Psoas muscle (tissue), 8 donors: ENCODE measurements at places on chromosomes 6 and 20. TPM values are rescaled to one million over a fixed set of nuclear protein-coding genes. Genes with fewer than 3 reads are reported as not detected.

GRCh38 chr6:116268589-116269293 lies 11.0 kb downstream of the TSPYL1 start:
- no peak for DNase-seq

DNA sequence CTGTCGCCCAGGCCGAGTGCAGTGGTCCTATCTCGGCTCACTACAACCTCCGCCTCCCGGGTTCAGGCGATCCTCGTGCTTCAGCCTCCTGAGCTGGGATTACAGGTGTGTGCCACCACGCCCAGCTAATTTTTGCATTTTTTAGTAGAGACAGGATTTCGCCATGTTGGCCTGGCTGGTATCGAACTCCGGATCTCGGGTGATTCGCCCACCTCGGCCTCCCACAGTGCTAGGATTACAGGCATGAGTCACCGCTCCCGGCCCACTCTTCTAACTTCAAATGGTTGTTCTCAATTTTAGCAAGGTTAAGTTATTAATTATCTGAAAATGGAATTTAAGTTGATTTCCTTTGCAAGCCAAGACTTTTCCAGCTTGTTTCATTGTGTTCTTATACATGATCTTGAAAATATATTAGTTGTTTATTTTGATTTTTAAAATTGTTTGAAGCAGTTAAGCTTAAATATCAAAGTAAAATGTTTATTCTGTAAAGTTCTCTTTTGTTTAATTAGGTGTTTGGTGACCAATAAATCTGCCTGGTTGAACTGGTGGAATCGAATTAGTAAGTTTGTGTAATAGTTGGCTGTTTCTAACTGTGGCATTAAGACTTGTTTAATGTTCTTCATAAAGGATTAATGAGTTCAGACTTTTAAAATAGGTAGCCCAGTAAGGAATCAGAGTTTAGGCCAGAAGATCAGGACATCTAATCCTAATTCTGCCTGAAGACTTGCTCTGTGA lies 2.3 kb downstream of the PM20D2 start:
- no peak for DNase-seq

- no peak for DNase-seq
Observed at GRCh38 chr20:7516621-7517111, 423.6 kb downstream of the HAO1 start.

- DNase-seq = peak; percentile 77
Observed at GRCh38 chr20:50464026-50464724, 46.0 kb upstream of the PTPN1 start.

GRCh38 chr6:70304616-70305015 lies 1.7 kb upstream of the COL9A1 start:
- DNase-seq = no peak

DNA sequence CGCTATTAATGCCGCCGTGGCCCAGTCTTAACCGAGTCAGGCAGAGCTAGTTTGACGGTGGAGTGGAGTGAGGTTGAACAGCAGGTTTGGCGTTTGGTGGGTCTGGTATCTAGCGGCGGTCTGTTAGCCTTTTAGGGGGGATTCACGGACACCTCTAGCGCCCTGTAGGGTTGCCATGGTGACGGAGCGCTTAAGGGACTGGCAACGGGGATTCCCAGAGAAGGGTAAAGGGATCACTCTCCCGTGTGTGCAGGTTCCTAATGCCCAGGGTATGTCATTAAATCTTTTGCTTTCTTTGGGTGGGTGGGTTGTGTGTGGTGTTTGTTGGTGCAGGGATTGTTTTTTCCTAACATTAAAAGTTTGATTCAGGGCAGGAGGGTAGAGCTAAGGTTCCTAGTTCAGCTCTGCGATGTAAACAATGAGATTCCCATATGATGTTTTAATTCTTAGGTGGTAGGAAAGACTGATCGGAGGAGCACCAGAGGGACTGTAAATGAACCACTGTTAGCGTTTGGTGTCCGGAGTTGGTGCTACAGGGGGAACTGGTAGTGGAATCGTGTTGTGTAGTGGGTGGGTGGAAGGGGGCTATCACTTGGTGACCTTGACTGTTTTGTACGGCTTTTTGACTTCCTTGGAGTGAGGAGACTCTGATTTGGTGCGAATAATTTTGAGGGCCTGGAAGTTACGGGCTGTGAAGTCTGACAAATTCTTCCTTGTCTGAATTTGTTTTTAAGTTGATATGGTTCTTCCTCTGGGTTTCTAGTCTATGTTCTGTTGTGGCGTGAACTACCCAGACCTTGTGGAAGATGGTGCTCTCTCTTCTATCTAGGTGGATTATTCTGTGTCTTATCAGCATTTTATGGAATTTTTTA lies 5.0 kb downstream of the BRD2 start:
- DNase-seq = peak; percentile 31

GRCh38 chr6:13172291-13172690 lies 156.0 kb downstream of the TBC1D7 start:
- no peak for DNase-seq

- no peak for DNase-seq
Observed at GRCh38 chr6:139133262-139134063, 1.4 kb upstream of the HECA start.

DNA sequence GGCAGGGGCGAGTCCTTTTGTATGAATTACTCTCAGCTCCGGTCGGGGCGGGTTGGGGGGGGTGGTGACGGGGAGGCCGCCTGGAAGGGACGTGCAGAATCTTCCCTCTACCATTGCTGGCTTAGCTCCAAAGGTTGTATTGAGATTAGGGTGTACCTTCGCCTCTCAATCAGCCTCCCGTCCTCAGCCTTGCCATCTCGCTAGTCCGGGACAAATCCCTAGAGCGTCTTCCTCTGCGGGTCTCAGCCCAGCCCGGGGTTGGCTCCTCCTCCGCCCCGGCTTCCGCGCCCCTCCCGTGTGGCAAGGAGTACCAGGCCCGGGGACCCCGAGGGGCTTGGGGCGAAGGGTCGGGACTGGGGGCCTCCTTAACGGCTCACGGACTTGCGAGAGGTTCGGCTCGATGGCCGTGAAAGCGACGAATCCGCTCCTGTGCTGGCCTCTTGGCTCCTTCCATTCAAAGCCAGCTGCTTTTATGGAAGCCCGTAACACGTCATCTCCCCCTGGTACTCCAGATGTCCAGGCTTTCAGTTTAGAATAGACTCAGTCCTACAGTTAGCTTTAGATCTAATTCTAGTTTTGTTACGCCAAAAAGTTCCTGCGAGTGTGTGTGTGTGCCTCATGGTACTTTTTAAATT lies 636 bp upstream of the EEF1A1 start:
- peak; percentile 80 for DNase-seq

DNA sequence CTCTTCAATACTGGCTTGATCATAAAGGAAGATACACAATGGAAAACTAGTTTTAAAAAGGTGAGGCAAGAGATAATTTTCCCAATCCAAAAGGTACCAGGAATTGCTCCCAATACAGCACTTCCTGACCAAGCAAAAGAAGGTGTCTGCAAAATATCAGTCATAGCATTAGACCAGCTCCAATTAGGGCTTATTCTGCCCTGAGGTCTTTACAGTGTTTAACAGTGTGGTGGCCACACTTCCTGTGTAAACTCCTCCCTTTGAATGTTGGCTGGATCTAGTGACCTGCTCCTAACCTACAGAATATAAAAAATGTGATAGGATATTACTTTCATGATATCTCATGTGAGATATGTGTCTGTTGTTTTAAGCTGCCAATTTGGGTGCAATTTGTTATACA lies 57.1 kb upstream of the BTN3A2 start:
- no peak for DNase-seq

DNA sequence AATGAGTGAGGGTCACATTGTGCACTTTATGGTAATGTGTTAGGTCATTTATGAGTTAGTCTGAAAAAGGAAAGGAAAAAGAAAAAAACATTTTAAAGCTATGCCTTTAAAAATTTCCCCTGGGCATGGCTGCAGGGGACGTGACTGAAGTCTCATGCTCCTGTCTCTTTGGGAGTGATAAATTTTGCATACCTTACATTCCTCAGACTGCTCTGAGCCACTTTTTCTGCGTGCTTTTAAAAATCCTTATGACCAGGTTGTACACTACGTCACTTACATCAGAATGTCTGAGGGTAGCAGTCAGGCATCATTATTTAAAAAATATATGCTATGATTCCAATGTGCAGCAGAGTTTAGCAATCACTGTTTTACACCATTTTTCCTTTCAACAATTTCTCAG lies 121.2 kb downstream of the RFPL4B start:
- no peak for DNase-seq

- DNase-seq = peak; percentile 76
Observed at GRCh38 chr6:33126101-33126714, 50.4 kb downstream of the HLA-DPB1 start.

DNA sequence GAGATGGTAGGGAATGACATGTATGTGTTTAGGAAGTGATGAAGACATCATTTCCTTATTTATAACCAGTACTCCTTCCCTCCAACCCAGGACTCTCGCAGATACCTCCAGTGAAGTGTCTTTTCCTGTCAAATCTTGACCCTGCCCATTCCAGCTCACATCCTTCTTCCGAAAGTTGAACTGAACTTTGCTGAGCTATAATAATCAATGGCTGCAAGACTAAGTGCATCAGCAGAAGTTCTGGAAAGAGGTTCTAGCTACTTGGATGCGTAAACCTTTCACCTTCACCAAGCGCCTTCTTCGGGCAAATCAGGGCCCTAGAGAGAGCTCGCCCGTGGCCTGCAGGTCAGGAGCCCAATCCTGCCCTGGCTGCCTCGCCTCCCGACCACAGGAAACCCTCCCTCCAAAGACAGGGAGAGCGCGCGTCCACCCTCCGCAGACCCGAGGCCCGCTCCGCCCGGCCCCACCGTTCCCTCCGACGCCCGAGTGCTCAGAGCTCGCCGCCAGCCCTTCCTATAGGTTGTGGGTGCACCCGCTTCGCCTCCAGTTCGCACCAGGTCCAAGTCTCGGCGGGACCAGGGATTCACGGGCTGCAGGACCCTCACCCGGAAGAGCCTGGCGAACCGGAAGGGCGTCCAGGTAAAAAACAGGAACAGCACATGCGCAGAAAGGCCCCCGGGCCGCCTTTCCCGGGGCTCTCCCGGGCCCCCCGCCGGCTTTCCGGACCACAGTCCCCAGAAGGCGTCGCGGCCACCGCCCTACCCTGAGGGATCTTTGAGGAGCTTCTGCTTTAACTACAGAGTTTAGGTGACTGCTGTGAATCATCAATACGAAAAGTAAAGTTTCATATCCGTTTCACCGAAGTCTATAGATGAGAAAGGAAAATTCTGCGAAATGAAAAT lies at the start of gene ZNF334:
Gene ZNF334, minus strand, starts transcription at position 617 of the 902 bp plus-strand sequence. CDS start 1,457 bp downstream, outside the sequence.
- peak; percentile 64 for DNase-seq

DNA sequence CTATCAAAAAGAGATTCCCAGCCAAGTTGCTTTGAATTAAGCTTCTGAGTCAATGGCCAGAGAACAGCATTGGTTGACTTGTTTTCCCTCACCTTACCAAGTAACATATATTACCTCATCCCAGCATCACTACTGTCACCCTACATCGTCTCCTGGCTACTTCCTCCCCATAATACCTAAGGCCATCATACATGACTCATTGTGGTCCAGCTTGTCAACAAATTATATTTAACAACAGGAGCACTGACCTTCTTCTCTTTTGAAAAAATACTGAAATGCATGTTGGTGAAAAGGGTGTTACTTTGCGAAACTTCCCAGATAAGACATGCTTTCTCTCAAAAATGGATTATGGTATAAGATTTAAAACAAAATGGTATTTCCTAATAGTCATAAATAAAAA lies 106.9 kb downstream of the TBX18 start:
- DNase-seq = no peak

- DNase-seq = no peak
Observed at GRCh38 chr6:145047891-145048290, 687.4 kb downstream of the EPM2A start.

- DNase-seq = no peak
Observed at GRCh38 chr6:127403636-127404035, 55.6 kb downstream of the KIAA0408 start.

Gene SMOC2
- 90.3 TPM for total RNA-seq

Gene BICRAL
- 12.2 TPM for total RNA-seq

Gene PREX1
- 8.3 TPM for total RNA-seq

Gene PABPC1L
- total RNA-seq = 2.8 TPM

Gene PKHD1
- total RNA-seq = not detected

Gene CASS4
- 0.36 TPM for total RNA-seq

Gene SPDEF
- total RNA-seq = not detected

Gene RNF39
- not detected for total RNA-seq

Gene CDKAL1
- 15.1 TPM for total RNA-seq

Gene TJAP1
- total RNA-seq = 31.4 TPM
